ENCODE measurements at places on chromosomes 4 and X.

GRCh38 chr4:8085491-8086117 lies 73.0 kb downstream of the ABLIM2 start:
- no peak for DNase-seq

DNA sequence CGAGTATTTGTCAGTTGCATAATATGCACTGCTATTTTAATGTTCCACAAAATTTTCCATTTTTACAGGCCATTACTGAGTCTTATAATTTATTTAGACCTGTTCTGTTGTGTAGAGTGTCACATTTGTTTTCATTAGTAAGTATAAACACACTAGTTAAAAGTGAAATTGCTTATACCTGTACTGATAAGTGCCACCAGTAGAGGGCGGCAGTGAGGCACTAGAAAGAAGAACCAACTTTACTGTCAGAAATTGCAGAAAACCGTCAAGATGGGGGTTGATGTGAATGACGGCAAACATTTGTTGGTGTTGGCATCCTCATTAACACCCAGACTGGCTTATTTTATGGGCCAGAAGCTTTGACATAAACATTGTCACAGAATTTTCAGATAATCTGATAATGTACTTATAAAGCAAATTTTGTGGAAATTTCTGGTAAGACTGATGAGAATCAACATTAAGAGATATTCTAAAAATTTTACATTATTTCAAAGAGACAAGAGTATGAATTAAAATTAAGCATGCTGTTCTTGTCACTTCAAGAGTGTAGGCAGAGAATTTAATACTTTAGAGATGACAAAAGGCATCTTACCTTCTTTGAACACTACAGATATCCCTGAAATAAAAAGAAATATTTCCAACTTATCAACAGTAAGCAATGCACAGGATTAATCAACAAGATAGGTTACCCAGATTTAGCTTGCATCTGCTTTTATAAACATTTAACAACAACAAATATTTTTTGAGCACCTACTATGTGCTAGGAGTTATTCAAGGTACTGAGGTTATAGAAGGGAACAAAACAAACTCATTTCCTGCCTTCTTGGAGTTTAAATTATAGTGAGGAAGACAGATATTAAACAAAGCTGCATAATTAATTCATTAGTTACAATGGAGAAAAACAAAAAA lies 24.9 kb downstream of the ALPK1 start:
- DNase-seq, result peak; percentile 77

GRCh38 chr4:142686081-142686480 lies 160.0 kb downstream of the INPP4B start:
- no peak for DNase-seq

- DNase-seq, result no peak
Observed at GRCh38 chr4:186805020-186805820, 81.6 kb upstream of the FAT1 start.

DNA sequence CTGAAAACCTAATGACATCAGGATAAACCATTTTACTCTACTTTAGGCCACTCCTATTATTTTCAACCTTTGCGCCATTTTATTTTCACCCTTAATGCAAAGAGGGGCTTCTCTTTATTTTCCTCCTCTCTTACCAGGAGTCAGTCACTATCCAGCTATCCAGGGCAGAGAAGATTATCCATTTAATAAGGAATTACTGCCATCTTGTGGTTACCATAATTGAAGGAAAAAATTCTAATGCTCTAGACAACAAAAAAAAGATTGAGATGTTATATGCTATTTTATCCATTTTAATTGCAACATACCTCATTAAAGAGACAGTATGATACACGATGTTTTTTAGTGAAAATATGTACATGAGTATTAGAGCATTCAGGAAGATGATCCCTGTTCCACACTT lies 514.5 kb upstream of the FAM241A start:
- DNase-seq, result no peak

- DNase-seq, result no peak
Observed at GRCh38 chrX:115368876-115369275, 79.4 kb downstream of the LUZP4 start.

DNA sequence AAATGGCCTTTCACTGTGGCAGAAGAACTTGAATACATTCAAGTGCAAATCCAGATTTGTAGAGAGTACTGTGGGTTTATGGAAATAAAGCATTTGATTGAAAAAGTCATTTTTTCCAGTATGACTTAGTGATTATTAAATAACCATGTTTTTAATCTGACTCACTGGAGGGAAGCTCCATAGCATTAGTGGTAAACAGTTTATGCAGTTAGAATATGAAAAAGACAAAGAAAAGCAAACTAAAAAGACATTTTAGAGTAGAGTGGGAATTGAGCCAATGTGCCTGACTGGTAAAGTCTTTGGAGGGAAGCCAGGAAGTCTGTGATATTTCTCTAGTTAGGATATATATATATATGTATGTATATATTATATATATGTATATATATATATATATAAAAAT lies 53.4 kb downstream of the FAT4 start:
- DNase-seq, result no peak

GRCh38 chr4:89285745-89286144 lies 21.9 kb downstream of the GPRIN3 start:
- no peak for DNase-seq

- DNase-seq, result no peak
Observed at GRCh38 chr4:134777606-134778005, 576.0 kb upstream of the PABPC4L start.

DNA sequence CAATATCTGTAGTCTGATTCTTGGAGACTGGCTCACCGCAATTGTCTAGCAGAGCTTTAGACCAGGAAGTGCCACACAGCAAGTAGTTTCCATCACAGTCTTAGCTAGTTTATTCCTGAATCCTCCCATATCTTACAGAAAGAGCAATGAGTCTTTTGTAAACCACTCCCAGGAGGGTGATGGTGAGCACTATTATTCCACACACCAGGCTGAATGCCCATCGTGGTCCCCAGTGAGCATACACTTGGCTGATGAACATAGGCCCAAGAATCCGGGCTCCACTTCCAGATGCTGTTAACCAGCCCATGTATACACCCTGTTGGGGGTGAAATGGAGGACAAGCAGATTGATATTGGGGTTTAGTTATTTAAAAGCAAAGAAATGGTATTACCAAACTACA lies 39.8 kb downstream of the PLK4 start:
- DNase-seq, result no peak

GRCh38 chr4:66123831-66124413 lies 453.6 kb upstream of the EPHA5 start:
- no peak for DNase-seq

- no peak for DNase-seq
Observed at GRCh38 chr4:169199184-169199583, 71.6 kb downstream of the SH3RF1 start.

- DNase-seq, result no peak
Observed at GRCh38 chrX:16186380-16187007, 19.2 kb downstream of the MAGEB17 start.

GRCh38 chr4:20281453-20281852 lies 29.7 kb downstream of the SLIT2 start:
- DNase-seq, result no peak

- DNase-seq, result peak; percentile 5
Observed at GRCh38 chrX:16946971-16947562, 609 bp downstream of the REPS2 start.

- no peak for DNase-seq
Observed at GRCh38 chrX:16120431-16120830, 2.9 kb upstream of the GRPR start.

- peak; percentile 7 for DNase-seq
Observed at GRCh38 chr4:10013722-10014121, 7.6 kb downstream of the SLC2A9 start.

GRCh38 chr4:185592845-185593488 lies 57.7 kb upstream of the PDLIM3 start:
- DNase-seq, result no peak

GRCh38 chr4:8545439-8545765 lies 34.8 kb upstream of the GPR78 start:
- DNase-seq, result no peak

DNA sequence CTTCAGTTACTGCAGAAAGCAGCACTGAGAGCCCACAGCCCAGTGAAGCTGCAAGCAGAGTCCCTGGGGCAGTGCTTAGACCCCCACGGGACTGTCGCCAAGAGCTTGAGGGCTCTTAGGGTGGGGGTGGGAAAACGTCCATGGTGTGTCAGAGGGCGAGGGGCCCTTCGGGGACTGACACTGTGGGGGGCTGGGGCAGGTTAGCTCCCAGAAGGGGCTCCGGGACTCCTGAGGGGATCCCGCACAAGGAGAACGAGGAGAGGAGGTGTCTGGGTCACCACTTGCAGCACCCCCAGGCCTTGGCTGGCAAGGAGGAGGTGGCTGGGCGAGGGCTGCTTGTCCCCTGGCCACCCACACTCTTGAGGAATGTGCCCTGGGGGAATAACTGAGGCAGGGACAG lies 20.8 kb downstream of the NAT8L start:
- DNase-seq, result no peak

DNA sequence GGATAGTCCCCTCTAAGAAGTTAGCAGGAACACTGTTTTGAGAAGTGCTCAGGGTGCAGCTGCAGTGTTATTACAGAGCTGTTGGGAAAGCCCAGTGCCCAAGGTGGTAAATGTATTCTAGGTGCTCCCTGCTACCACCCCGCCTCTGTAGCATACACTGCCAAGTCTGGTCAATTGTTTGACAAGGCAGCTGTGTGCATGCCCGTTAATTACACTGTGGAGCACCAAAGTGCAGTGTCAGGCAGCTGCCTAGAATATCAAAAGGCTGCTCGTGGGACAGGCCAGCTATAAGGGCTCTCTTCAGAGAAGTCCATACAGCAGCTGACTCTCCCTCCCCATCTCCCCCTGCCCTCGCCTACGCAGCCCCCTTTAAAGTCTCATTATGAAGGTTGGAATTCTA lies 99.9 kb upstream of the KLHL13 start:
- no peak for DNase-seq

DNA sequence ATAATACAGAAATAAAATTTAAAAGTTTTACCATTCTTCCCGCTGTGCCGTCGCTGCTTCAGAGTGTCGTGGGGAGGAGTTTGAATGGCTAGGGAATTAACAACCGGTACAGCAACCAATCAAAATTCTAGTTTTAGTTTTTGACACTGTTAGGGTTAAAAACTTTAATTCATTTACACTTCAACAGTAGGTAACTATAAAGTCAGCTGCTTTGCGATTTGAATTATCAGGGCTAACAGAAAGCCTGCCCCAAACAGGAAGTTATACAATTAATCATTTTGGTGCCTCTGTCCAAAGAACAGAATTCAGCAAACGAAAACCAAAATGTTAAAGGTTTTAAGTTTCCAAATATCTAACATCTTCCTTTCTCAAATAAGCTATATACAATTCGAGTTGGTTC lies 2.3 kb downstream of the HNRNPD start:
- DNase-seq, result no peak

DNA sequence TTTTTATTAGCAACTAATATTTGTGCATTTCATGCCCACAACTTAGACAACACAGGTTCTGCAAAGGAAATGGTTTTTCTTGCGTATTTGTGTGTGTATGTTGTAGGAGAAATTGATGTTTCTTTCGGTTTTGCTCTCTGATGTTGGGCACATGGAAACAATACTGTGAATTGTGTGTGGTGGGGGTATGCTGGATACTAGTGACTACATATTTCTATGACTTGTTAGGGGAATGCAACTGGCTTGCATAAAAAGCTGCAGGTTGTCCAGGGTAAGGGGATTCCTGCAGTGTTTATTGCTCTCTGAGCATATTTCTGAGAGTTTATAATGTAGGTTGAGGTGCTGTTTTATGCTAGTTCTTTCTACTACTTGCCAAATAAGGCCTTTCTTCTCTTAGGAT lies 11.6 kb downstream of the DLG3 start:
- no peak for DNase-seq

DNA sequence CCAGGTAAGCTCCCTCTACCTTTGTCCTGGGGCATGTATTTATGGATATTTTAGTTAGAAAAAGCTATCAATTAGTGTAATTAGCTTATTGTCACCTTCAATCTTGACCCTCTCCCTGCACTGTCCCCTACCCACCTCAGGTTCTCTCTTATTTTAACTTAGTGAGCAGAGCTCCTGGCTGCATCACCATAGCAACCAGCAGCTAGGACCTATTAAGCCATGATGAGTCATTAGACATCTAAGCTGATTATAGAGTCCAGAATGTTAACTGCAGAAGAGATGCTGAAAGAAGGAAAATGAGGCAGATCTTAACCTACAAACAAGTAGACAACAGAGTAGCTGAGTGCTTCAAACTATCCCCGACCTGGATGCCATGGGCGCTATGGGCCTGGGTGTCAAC lies 36.6 kb downstream of the MAGEE2 start:
- DNase-seq, result no peak

DNA sequence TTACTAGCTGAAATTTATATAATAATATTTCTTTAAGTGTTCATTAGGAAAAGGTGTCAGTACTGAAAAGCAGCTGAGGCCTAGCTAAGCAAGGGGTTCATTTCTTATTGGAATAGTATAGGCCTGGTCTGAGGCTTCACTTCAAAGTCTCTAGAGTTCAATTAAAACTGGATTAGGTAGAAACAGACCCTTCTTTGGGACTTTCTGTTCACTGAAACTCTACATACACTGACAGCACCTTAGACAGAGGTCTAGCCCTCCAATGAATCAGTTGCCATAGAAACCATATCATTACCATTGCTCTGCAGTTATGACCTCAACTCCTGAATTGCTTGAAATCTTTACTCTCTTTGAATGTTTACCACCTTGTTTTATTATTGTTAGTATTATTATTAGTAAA lies 86.4 kb upstream of the MAB21L2 start:
- DNase-seq, result no peak

- DNase-seq, result no peak
Observed at GRCh38 chr4:94689155-94689860, 68.4 kb upstream of the BMPR1B start.

GRCh38 chr4:153595894-153596601 lies 88.0 kb upstream of the TLR2 start:
- DNase-seq, result no peak

- no peak for DNase-seq
Observed at GRCh38 chr4:66223068-66223703, 552.9 kb upstream of the EPHA5 start.

DNA sequence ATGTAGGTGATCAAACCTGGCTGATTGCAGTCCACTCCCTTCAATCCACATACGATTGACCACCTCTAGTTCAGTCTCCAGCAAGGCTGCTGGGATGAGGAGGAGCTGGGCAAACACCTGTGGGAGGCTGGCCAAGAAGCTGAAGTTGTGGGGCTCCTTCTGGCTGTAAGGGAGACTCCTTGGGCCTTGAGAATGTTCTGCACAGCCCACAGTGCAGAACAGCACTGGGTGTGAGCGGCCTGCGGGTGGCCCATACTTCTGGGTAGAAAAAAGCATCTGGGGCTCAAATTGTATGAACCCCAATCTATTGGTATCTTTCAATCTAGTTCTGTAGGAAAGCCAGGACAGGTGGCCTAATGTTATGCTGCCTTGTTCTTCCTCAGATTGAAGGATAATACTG lies 1608.8 kb upstream of the PCDH10 start:
- DNase-seq, result no peak

GRCh38 chrX:132821974-132822633 lies 136.3 kb downstream of the HS6ST2 start:
- DNase-seq, result no peak

GRCh38 chrX:70769659-70770227 lies 138.8 kb downstream of the TEX11 start:
- DNase-seq, result no peak
